ENCODE measurements at places on chromosomes 16 and 17. TPM values are rescaled to one million over a fixed set of nuclear protein-coding genes. Genes with fewer than 3 reads are reported as not detected.

HSF4 gene
- 31.2 TPM for total RNA-seq

WNT9B gene
- total RNA-seq = not detected

ST6GALNAC1 gene
- total RNA-seq = 2.7 TPM

SLFN11 gene
- 33.5 TPM for total RNA-seq

KRT31 gene
- not detected for total RNA-seq

MYO15A gene
- total RNA-seq = 2.6 TPM

SLC4A1 gene
- total RNA-seq = not detected

- peaks cover under 1% of the 10 kb centered on the region for H3K4me1 ChIP-seq
- no peaks in the 10 kb centered on the region for H3K36me3 ChIP-seq
- DNase-seq = no peak
- no peak overlapping the region for H3K4me3 ChIP-seq
- H3K27ac ChIP-seq = no peak overlapping the region
These were observed 9.3 kb downstream of the SLC47A2 start for GRCh38 chr17:19706791-19707727.

GRCh38 chr16:80989801-80990200 is 16.9 kb downstream of the CMC2 start:
- H3K27me3 ChIP-seq = no peaks in the 10 kb centered on the region
- DNase-seq = no peak
- H3K4me1 ChIP-seq = no peaks in the 10 kb centered on the region
- H3K4me3 ChIP-seq = no peak overlapping the region
- no peaks in the 10 kb centered on the region for H3K36me3 ChIP-seq

DNA sequence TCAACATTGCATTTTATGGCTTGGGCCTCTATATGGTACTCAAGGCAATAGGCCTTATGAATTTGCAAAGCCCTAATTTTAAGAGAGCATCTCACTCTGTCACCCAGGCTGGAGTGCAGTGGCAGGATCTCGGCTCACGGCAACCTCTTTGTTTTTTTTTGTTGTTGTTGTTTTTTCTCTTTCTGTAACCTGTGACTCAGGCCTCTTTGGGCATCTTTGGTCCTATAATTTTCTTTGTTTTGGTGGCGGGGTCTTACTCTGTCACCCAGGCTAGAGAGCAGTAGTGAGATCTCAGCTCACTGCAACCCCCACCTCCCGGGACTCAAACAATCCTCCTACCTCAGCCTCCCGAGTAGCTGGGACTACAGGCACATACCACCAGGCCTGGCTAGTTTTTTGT is 21.8 kb upstream of the HERPUD1 start:
- no peak overlapping the region for H3K4me3 ChIP-seq
- H3K27ac ChIP-seq = no peak overlapping the region
- no peaks in the 10 kb centered on the region for H3K36me3 ChIP-seq
- DNase-seq = no peak
- H3K27me3 ChIP-seq = no peaks in the 10 kb centered on the region

DNA sequence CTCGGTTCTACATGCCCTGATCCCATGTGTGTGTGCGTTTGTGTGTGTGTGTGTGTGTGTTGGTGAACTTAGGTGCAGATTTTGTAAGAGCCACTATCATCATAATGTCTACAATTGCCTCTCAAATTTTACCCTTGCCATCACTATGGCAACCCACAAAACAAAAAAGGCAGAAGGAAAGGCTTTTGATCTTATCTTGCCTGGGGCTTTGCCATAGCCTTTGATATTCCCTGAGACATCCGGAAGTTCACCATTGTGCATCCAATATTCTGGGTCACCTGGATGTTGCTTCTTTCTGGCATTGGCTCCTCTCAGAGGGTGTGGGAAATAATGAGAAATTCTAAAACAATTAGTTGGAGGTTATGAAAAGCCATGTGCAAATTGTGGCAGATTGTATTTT is 114.7 kb downstream of the HAPSTR1 start:
- no peak overlapping the region for H3K27ac ChIP-seq
- no peaks in the 10 kb centered on the region for H3K36me3 ChIP-seq
- H3K27me3 ChIP-seq = no peaks in the 10 kb centered on the region
- no peaks in the 10 kb centered on the region for H3K4me1 ChIP-seq

- no peaks in the 10 kb centered on the region for H3K36me3 ChIP-seq
- no peaks in the 10 kb centered on the region for H3K4me1 ChIP-seq
- no peak for DNase-seq
- no peak overlapping the region for H3K27ac ChIP-seq
These were observed 57.0 kb downstream of the NSRP1 start for GRCh38 chr17:30173649-30174048.

GRCh38 chr17:83203073-83203471 is 123.7 kb downstream of the METRNL start:
- no peak overlapping the region for H3K27ac ChIP-seq
- H3K36me3 ChIP-seq = no peaks in the 10 kb centered on the region
- H3K4me1 ChIP-seq = no peaks in the 10 kb centered on the region
- H3K4me3 ChIP-seq = no peak overlapping the region

GRCh38 chr16:73547552-73548403 is 499.9 kb upstream of the ZFHX3 start:
- H3K4me1 ChIP-seq = no peaks in the 10 kb centered on the region
- no peaks in the 10 kb centered on the region for H3K27me3 ChIP-seq
- no peak overlapping the region for H3K4me3 ChIP-seq
- DNase-seq = no peak

GRCh38 chr17:13550291-13550690 is 51.4 kb downstream of the HS3ST3A1 start:
- H3K4me3 ChIP-seq = no peak overlapping the region
- no peak for DNase-seq
- no peaks in the 10 kb centered on the region for H3K27me3 ChIP-seq
- no peaks in the 10 kb centered on the region for H3K36me3 ChIP-seq
- H3K4me1 ChIP-seq = no peaks in the 10 kb centered on the region
- no peak overlapping the region for H3K27ac ChIP-seq

DNA sequence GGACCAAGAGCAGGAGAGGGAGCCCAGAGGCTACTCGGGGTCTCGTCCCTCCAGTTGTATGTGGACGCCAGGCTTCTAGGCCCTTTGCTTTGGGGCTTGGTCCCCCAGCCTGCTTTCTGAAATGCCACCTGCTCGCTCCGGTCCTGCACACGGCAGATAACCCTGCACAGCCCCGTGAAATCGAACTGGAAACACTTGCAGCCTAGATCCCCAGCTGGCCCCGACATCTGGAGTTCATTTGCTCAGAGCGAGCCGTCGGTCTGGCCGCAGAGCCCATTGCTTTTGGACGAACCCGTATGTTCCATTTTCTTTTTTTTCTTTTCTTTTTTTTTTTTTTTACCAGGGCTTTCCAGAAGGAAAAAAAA is 22.9 kb downstream of the C1QTNF1 start:
- DNase-seq = no peak
- H3K36me3 ChIP-seq = no peaks in the 10 kb centered on the region
- H3K4me3 ChIP-seq = no peak overlapping the region
- H3K27ac ChIP-seq = no peak overlapping the region

- H3K36me3 ChIP-seq = no peaks in the 10 kb centered on the region
- no peaks in the 10 kb centered on the region for H3K27me3 ChIP-seq
- H3K4me3 ChIP-seq = no peak overlapping the region
- H3K27ac ChIP-seq = no peak overlapping the region
- H3K4me1 ChIP-seq = no peaks in the 10 kb centered on the region
- DNase-seq = no peak
These were observed 51.2 kb upstream of the MED9 start for GRCh38 chr17:17425591-17425990.

DNA sequence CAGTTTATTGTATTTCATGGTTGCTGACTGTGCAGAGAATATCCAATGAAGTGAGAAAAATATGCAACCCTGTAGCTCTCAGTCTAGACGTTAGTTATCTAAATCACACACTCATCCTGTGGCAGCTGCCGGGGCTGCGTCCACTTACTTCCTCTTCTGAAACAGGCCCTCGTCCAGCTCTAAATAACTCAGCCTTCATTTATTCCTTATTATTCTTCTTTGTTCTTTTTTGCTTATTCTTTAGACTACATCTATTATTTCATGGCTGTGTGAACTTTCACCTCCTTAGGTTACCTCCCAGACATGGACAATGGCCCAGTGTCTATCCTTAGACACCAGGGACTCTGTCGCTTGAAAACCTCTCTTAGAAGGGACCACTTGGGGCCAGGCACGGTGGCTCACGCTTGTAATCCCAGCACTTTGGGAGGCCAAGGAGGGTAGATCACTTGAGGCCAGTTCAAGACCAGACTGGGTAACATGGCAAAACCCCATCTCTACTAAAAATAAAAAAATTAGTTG is 3.4 kb upstream of the THUMPD1 start:
- H3K27me3 ChIP-seq = no peaks in the 10 kb centered on the region
- H3K4me3 ChIP-seq = no peak overlapping the region
- no peak for DNase-seq
- no peaks in the 10 kb centered on the region for H3K36me3 ChIP-seq
- H3K27ac ChIP-seq = no peak overlapping the region

DNA sequence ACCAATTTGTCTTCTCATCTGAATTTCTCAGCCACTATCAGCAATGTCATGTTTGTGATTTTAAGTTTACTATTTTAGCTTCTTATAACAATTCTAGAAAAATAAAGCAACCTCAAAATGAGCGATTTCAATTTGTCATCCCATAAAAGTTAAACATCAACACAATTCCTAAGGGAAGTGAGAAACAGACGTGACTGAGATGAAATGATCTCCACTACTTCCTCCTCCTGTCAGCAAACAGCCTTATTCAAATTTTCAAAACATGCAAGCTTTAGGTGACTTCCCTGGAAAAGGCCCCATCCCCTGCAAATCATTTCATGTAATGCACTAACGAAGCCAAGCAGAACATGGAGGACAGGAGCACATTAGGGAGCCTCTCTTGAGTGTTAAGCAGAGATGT is 64.9 kb downstream of the ZNF652 start:
- no peaks in the 10 kb centered on the region for H3K36me3 ChIP-seq
- no peaks in the 10 kb centered on the region for H3K4me1 ChIP-seq
- H3K4me3 ChIP-seq = no peak overlapping the region
- DNase-seq = no peak
- no peak overlapping the region for H3K27ac ChIP-seq
- H3K27me3 ChIP-seq = no peaks in the 10 kb centered on the region

GRCh38 chr16:48790151-48790550 is 180.2 kb upstream of the N4BP1 start:
- no peak overlapping the region for H3K27ac ChIP-seq
- H3K4me1 ChIP-seq = no peaks in the 10 kb centered on the region
- H3K4me3 ChIP-seq = no peak overlapping the region
- H3K27me3 ChIP-seq = no peaks in the 10 kb centered on the region
- no peak for DNase-seq
- no peaks in the 10 kb centered on the region for H3K36me3 ChIP-seq

DNA sequence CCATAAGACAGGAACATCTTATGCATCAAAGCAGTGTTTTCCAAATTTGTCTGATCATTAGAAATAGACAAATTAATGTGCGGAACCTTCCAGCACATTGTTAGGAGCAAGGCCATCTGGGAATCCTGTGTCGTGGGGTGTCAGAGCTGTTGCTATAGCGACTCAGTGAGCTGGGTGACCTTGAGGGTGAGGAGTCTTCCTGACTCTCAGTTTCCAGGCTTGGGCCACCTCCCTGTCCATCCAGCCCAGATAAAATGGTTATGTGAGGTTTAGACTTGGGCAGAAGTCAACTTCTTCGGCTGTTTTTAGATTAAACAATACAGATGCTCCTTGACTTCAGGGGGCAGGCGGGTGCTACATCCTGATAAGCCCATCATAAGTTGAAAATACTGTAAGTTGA is 20.6 kb downstream of the MT1X start:
- no peaks in the 10 kb centered on the region for H3K27me3 ChIP-seq
- no peaks in the 10 kb centered on the region for H3K36me3 ChIP-seq
- H3K27ac ChIP-seq = no peak overlapping the region
- no peak for DNase-seq
- H3K4me1 ChIP-seq = no peaks in the 10 kb centered on the region
